ENCODE measurements at places on chromosomes 12 and 14.

DNA sequence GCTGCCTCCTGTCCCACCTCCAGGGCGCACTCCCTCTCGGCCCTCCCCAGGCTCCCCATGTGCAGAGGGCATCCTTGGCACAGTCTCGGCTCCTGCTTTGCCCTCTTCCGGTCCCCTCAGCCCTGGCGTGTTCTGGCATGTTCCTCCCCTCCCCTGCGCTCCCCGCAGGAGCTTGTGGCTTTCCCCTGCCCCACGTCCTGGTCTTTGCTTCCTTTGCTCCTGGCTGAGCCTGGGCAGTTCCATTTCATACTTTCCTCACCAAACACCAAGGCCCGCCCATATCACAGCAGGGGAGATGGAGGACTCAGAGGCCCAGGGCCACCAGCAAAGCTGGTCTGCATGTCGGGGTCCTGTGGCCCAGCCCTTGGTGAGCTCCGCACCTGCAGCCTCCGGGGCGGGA, 56.0 kb downstream of the FBRSL1 start:
- DNase-seq = no peak

- no peak for DNase-seq
Observed at GRCh38 chr12:31406345-31406744, 80.4 kb upstream of the SINHCAF start.

DNA sequence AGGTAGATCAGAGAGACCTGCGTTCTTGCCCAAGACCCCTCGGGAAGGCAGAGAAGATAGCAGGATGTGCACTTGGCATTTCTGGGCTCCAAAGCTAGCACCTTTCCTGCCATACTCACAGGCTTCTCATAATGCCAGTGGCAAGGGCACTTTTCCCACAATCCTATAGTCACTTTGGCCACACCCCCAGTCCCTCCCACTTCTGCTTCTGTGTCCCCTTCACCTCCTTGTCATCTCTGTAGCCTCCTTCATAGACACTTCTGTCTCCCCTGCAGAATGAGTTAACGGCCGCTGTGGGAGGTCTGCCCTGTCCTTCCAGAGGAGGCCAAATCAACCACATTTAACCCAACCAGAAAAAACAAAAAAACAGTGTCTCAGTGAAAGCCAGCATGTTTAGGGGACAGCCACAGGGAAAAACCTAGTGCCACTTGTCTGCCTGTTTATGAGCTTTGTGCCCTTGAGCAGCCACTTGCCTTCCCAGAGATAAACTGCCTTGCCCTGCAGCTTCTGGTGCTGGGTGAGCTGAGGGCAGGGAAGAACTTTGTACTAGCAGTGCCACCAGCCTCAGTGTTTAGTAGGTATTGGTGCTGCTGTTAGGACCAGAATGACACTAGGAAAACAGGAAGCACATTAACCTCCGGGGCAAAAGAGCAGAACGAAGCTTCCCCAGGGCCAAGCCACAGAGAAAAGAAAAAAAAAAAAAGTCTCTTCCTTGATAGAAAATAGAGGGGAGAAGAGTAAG, 193.0 kb upstream of the PWP1 start:
- no peak for DNase-seq

DNA sequence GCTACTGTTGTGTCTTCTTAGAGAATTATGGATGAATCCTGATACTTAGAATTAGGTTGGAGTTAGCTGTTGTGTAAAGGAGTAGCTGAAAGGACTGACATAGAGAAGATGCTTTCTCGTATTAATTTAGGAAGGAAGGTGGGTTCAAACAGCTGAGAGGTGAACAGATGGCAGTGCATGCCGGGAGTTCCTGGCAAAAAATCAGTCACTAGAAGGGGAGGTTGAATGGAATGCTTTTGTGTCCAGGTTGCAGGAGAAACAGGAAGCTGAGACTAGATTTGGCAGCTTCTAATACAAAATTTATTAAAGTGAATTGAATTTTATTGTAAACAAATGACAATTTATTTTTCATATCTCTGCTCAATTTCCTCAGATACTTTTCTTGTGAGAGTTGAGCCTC, 70.8 kb downstream of the BTG1 start:
- no peak for DNase-seq

- DNase-seq = no peak
Observed at GRCh38 chr12:63400718-63401117, 249.7 kb upstream of the AVPR1A start.

DNA sequence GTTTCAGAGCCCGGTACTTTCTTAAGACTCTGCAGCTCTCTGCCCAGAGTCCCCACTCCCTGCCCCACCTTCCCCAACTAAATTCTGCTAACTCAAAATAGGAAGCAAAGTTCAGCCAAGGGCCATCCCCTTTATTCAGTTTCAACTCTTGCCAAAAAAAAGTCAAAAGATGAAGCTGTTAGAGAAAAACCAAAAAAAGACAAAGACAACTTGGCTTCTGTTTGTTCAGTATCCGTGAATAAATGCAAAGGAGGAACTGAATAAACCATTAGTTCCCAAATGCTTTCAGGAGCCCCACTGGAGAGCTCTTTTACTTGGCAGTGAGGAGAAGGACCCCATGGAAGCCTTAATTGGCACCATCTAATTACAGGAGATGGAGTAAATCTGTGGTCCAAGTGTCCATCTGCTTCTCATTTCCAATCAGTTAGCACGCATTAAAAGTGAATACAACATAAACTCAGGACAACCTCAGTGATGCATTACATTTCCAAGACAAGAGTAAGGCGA, 155.4 kb upstream of the GZMB start:
- no peak for DNase-seq

- no peak for DNase-seq
Observed at GRCh38 chr12:109777544-109777943, 55.7 kb downstream of the TRPV4 start.

- DNase-seq = no peak
Observed at GRCh38 chr12:5560265-5560664, 128.4 kb downstream of the NTF3 start.

- DNase-seq = no peak
Observed at GRCh38 chr12:106918746-106919145, 37.0 kb upstream of the TMEM263 start.

DNA sequence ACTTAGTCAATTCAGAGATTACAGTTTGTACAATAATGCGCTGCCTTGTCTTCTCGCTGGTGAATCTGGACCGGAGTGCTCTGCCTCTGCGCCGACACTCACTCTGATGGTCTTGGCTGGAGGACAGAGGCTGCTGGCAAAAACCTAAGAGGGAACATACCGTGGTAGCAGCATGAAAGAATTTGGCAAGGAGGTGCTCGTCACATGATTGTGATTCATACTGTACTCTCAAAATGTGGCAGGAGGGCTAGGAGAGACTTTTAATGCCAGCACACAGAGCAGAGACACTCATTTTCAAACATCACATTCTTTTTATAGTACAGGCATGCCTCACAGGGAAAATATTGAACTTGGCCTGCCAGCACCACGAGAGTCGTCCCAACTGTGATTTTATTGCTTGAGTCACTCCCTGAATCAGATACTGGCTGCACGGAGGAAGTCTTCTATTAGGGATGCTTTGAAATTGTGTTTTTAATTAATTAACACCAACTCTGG, 67.8 kb downstream of the HMGA2 start:
- no peak for DNase-seq

DNA sequence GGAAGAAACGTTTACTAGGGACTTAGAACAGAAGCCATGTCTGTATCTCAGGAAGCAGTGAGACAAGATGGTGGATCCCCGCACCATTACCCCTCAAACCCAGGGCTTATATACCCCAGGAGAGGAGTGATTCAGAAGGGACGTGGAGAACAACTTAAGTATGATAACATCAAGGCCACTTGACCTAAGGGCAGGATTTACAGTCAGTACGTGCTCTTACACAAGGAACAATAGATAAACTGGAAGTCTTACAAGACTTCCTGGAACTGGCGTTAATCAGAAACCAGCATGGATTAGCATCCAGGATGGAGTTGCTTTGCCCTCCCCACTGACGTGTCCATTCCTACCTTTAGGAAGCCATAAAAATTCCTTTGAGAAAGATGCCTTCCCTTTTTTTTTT, 8.6 kb upstream of the ETFBKMT start:
- no peak for DNase-seq

- no peak for DNase-seq
Observed at GRCh38 chr12:64745259-64745807, 13.9 kb downstream of the GNS start.

- no peak for DNase-seq
Observed at GRCh38 chr14:61530896-61531295, 164.4 kb upstream of the HIF1A start.

GRCh38 chr12:63206909-63207308, 55.9 kb upstream of the AVPR1A start:
- DNase-seq = no peak

GRCh38 chr12:91793676-91794075, 352.0 kb downstream of the BTG1 start:
- no peak for DNase-seq

- DNase-seq = no peak
Observed at GRCh38 chr14:103728721-103729120, 13.1 kb downstream of the ZFYVE21 start.

DNA sequence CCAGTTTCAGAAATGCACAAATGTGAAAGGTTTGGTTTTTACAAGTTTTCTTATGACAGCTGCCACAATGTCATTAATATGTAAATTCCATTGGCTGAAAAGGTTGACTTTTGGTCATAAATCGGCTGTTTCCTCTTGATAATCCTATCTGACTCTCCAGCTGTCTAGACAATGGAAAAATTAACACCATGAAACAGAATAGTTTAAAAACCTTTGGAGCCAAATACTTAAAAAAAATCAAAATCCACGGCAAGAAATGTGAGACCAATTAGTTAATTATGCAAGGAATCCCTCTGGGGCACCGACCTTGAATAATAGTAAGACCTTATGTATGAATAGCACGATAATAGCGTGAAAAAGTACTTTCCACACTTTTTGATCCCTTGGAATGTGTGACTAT, 138.0 kb downstream of the ZNF664 start:
- DNase-seq = no peak

- no peak for DNase-seq
Observed at GRCh38 chr14:65941091-65941490, 528.6 kb downstream of the FUT8 start.

GRCh38 chr14:68666236-68666635, 126.6 kb downstream of the ZFP36L1 start:
- no peak for DNase-seq

- no peak for DNase-seq
Observed at GRCh38 chr12:124548854-124549378, 18.5 kb downstream of the NCOR2 start.

GRCh38 chr14:103019826-103020225, 37.5 kb downstream of the CDC42BPB start:
- no peak for DNase-seq

- no peak for DNase-seq
Observed at GRCh38 chr14:69559581-69560011, 15.1 kb downstream of the CCDC177 start.

GRCh38 chr14:96338551-96338950, 24.6 kb downstream of the ATG2B start:
- no peak for DNase-seq

DNA sequence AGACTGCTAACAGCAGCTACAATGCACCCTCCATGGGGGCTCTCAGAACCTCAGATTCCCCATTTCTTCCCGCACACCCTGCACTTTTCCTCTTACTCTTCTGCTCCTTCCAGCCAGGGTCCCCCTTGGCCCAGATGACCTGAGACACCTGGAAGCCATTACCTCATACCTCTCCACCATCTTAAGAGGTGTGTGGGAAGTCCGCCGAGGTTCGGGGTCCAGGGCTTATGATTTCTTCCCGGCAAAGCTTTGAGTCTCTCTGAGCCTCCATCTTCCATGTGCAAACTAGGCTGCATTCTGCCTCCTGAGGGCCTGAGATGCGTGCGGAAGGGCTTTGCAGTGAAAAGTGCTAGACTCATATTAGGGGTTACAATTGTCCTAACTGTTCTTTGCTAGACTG, 5.3 kb downstream of the GSC start:
- no peak for DNase-seq

- DNase-seq = no peak
Observed at GRCh38 chr12:21583587-21583986, 21.1 kb downstream of the GYS2 start.

DNA sequence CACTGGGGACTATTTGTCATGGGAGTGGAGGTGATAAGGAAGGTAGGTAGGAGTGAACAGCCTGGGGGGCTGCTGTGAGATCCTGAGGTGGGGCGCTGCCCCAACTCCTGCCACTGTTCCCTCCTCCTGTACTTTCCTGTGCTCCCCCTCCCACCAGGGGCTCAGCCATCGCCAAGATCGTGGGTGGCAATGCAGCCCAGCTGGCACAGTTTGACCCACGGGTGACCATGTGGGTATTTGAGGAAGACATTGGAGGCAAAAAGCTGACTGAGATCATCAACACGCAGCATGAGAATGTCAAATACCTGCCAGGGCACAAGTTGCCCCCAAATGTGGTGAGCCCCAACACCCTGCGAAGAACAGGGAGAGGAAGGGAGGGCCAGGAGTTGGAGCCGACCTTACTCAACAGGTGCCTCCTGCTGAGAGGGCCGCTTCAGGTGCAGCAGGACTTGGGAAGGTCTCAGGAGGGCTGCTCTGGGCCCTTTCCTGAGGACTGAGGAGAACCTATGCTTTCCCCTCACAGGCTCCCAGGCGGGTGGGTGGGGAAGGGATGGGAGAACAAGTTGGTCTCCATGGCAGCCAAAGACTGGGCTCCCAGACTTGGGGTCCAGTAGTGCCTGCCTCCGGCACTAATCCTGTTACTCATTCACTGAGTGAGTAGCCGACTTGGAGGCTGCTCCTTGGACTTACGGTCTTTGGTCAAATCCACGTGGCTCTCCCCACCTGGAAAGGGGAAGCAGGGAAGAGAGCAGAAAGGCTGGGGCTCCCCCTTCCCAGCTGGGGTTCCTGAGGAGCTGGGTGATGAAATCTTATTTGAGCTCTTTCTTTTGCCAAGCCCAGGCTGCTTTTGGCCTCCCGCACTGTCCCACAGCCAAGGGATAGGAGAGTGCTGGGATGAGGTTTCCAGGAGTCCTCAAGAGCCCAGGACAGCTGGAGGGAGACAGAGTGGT, 884 bp downstream of the GPD1 start:
- no peak for DNase-seq

DNA sequence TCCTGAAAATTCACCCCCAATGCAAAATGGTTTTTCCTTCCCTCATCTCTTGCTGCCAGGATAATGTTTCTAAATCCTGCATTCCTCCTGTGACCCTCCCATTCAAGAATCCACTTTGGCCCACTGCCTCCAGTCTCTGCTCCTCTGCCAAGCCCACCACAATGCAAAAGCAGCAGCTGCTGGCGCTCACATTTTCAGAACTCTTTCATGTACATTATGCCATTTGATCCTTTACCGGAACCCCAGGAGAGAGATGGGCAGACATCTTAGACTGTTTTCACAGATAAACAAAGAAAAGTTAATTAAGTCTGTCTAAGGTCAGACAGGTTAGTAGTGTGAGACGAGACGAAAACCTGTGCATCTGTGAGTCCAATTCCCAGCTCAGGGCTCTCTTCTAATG, 12.9 kb downstream of the LRIG3 start:
- DNase-seq = no peak

GRCh38 chr12:74490390-74491064, 47.1 kb upstream of the ATXN7L3B start:
- no peak for DNase-seq

- no peak for DNase-seq
Observed at GRCh38 chr14:96911499-96912149, 114.4 kb downstream of the VRK1 start.

- DNase-seq = no peak
Observed at GRCh38 chr14:59038746-59039145, 149.7 kb upstream of the DAAM1 start.

GRCh38 chr14:62632771-62633170, 412.5 kb downstream of the KCNH5 start:
- no peak for DNase-seq

All from stimulated activated CD4-positive, alpha-beta T cell treated with anti-CD3 and anti-CD28 coated beads, Interleukin-12 subunit alpha, Interleukin-12 subunit beta, amount 100 ng/mL, for 4 hours (primary cell).